ENCODE measurements at places on chromosomes 16 and 17.

GRCh38 chr17:18379246-18380146 lies 1.9 kb downstream of the EVPLL start:
- no peak for DNase-seq

- no peak for DNase-seq
Measured at GRCh38 chr17:80034791-80035686, 633 bp downstream of the TBC1D16 start.

DNA sequence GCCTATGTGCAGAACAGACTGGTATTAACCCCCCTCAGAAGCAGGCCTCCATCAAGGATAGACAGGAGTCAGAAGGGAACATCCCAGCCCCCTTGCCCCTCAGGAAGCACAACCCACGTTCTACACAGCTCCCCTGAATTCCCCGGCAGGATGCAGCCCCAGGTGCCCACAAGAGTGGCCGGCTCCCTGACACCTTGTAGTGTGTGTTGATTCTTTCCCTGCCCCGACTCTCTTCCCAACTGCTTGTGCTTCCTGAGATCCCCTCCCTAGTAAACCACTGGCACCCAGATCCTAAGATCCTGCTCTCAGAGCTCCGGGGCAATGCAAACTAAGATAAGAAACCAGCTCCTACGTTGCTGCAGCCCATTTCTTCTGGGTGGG lies 34.8 kb upstream of the LITAF start:
- DNase-seq, result no peak

GRCh38 chr17:62093188-62094155 lies 28.4 kb upstream of the MED13 start:
- DNase-seq, result no peak

All from stimulated activated CD4-positive, alpha-beta T cell treated with anti-CD3 and anti-CD28 coated beads, Interleukin-1b, Interleukin-23, amount 100 ng/mL, for 1 hour (primary cell).